Tongue (tissue), 3 donors: ENCODE measurements at places on chromosomes 6 and 20. TPM values are rescaled to one million over a fixed set of nuclear protein-coding genes. Genes with fewer than 3 reads are reported as not detected.
A peak's percentile ranks its signal among the peaks of the same experiment; 100 is the strongest.

DNA sequence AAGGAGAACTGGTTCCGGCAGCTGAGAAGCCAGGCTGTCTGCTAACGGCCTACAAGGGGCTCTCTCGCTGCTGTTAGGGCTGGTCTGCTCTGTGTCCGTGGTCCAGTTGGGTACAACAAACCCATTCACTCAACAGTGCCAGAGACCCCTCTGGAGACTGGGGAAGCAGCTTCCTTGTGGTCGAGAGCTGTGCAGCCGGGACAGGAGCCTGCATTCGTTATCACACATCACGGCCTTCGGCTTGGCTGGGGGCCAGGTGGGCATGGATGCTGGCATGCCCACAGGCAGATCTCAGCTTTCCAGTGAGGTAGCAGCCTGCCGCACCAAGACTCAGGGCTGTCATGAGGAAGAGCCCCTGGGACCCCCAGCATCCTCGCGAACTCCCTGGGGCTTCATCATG, 124.7 kb downstream of the PREX1 start:
- peak; percentile 61 for DNase-seq

GRCh38 chr6:85449388-85449817, 480 bp upstream of the NT5E start:
- DNase-seq = peak; percentile 67

- DNase-seq = no peak
Measured at GRCh38 chr6:43746071-43746470, 23.9 kb upstream of the VEGFA start.

GRCh38 chr20:34561661-34562060, 3.1 kb downstream of the MAP1LC3A start:
- DNase-seq = no peak

- peak; percentile 74 for DNase-seq
Measured at GRCh38 chr20:32456869-32457478, 98.8 kb downstream of the ASXL1 start.

GRCh38 chr6:39322306-39322850, at the start of gene KCNK16:
TSS of gene KCNK16 (minus strand) at chr6:39322702. CDS start at chr6:39322540, 162 bp downstream.
- DNase-seq = no peak

DNA sequence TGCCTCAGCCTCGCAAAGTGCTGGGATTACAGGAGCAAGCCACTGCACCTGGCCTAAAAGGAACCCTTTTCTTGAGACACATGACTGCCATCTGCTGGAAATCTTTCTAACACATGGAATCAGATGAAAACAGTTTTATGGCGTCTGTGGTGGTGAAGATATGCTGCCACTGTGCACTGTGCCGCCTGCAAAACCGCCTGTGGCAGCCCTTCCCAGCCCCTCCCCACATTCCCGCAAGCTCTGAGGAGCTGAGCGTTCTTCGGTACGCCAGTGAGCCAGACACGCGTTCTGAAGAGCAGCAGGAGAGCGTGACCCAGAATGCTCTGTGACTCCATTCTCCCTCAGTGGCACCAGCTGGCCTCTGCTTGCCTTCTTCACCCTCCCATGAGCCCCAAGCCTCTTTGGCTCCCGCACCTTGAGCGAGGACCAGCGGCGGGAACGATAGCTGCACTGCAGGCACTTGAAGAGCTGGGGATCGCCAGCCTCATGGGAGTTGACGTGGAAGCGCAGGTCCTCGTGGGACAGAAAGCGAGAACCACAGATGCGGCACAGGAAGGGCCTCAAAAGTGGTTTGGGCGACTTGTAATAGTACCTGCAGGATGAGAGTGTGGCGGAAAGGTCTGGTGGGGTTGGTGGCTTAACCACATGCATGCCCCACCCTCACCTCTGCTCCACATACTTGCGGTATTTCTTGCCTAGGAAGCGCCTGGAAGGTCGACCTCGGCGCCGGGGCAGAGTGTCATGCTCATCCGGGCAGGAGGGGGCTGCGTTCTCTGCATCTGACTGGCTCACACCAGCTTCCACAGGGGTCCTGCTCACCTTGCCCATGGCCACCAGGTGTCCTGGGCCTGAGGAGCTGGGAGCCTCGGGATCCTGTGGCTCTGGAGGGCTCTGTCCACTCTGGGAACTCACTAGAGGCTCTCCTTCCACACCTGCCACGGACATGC, 8.7 kb downstream of the ZNF335 start:
- DNase-seq = peak; percentile 55

Gene DHX35
- 16.3 TPM for total RNA-seq

GRCh38 chr6:55902796-55903195, 27.4 kb upstream of the BMP5 start:
- no peak for DNase-seq
